ENCODE measurements at places on chromosomes 7 and 10.

- peak; percentile 81 for DNase-seq
Measured at GRCh38 chr10:17029581-17030271, 99.9 kb downstream of the CUBN start.

DNA sequence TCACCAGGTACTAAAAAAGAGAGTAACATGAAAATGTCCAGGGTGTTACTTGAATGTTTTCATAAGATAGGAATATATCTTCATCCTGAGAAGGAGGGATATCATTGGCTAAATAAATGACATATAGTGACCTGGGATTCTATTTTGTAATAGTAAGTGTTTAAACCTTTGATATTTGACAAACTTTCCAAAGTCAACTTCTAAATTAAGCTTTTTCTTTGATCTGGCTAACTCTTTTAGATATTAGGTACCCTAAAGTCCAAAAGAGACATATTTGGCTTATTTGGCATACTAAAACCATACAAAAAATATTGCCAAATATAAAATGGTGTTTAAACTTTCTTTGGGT is 22.4 kb upstream of the CREB3L2 start:
- DNase-seq: no peak

GRCh38 chr7:152970481-152970880 is 210.9 kb downstream of the ACTR3B start:
- DNase-seq: no peak

DNA sequence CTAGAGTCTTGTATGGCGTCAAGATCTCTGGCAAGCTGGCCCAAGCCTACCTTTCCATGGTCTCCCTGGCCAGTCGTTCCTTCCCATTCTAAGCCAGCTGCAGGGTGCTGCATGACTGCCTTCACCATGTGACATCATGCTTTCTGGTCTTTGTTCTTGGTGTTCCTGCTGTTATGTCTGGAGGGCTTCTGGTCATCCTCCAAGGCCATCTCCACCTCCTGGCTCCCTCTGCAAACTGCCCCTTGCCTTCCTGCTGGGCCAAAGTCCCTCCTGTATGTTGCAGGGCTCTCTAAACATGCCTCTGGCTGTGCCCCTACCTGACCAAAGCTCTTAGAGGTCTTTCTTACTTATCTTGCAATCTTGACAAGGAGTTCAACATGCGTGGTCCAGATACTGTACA is 44.4 kb upstream of the SHH start:
- no peak for DNase-seq

DNA sequence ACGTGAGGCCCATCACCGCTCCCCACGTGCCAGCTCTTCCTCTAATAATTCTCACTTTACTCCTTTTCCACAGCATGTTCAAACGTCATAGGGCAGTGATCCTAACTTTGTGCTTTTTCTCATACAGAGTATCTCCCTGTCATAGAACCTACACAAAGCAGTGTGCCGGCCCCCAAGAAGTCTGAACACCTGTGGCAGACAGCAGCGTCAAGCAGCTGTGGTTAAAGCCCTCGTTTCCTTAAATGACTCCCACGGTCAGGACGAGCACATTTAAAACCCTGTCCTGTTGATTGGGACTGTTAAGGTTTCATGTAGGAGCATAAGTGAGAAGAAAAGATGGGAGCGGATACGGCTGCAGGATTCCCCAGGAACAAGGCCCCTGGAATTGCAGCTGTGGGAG is 267.2 kb downstream of the DIP2C start:
- no peak for DNase-seq

DNA sequence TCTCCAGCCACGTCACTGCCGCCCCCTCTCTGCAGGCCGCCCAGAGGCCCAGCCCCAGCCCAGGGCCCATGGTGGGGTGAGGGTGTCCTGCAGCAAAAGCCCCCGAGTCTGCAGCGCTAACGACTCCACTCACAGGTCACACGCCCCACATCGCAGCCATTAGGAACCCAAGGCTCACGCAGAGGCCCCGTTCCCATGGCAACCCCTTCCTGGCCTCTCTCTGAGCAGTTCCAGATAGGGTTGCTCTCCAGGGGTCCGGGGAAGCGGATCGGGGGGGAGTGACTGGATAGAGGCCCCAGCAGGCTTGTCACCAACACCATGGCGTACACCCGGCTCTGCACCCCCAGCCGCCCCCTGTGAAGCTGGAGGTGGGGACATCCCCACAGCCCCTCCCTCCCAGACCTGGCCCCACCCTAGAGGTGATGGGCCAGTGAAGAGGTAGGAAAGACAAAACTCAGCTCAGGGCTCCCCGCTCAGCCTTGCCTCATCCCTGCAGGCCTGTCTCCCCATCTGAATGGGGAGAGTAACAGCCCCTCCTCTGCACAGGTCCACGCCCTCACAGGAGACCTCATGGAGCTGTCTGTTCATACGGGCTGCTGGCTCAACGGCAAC is 41.2 kb downstream of the TNRC18 start:
- DNase-seq: no peak

DNA sequence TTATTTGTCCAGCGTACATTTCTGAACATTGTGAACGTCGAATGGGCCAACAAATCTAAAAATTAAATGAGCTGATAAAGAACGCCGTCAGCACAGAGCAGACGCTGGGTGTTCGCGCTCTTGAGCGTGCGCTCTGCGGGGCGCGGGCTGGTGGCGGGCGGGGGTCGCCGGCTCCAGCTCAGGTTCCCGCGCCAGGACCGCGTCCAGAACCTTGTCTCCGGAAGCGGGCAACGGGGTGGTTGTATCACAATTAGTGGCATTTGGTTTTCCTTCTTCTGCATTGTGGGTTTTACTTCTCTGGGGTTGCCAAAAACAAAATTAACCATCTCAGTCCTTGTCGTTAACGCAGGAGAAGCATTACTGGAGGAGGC is 2.4 kb downstream of the CYP2E1 start:
- DNase-seq: no peak

DNA sequence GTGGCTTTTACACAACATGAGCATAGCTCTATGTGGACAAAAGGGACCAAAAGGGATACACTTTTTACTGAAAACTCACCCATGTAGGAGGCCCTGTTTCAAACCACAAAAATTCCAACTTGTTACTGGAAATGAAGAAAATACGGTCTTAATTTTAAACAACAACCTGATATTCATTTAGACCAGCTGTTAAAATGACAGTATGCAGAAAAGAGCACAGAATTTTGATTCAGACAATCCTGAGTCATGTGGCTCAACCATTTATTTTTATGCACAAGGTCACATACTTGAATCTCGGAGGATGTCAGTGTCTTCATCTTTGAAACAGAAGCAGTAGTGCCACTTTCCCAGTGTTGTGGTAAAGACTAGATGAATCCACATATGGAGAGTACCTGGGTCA is 426.5 kb upstream of the NFE2L3 start:
- no peak for DNase-seq

DNA sequence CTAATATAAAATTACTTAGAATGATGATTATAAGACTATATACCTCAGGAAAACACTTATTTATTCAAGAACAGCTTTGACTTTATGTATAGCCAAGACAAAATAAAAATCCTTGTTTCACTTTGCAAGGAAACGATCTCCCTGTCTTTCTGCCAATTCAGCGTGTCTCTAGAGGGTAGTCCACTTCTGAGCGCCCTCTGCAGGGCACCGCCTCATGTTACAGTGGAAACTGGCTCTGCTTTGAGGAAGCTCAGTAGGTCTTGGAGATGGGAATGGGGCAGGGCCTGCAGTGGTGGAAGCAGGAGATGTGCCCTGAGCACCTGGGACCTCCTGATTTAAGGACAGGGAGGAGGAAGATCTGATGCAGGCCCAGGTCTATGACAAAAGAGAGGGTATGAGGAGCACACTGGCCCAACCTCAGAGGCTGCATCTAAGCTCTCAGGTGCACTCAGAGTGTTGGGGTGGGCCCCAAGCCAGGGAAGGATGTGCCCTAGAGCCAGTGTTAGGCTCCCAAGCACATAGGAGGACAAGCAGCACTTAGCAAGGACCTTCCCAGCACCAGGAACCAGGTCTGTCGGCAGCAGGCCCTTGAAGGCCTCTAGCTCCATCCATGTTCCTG is 481.0 kb downstream of the TNS3 start:
- no peak for DNase-seq

DNA sequence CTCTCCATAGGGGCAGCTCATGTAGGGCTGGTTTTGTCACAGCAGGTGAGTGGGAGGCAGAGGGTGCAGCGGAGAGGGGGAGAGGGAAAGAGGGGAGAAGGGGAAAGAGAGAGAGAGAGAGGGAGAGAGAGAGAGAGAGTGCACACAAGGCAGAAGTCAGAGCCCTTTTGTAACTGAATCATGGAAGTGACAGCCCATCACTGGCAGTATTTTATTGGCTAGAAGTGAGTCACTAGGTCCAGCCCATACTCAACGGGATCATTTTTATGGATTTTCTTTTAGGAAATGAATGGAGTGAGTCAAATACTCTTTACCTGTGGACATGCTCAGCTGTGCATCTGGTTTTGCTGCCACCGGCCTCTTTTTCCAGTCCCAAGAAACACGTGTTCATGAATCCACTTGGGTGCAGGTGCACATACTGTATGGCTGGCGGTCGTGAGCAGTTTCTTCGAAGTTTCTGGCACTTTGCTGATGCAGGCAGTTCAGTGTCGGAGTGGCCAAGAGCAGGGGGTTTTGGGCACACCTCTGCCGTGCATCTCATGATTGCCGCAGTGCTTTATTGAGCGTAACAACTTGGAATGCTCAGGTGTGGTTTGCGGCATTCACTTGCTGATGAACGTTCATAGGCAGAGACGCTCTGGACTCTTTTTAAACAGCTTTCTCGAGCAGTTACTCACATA is 40.3 kb downstream of the DOCK1 start:
- DNase-seq: no peak

GRCh38 chr7:66669496-66669895 is 40.8 kb downstream of the KCTD7 start:
- DNase-seq: no peak

DNA sequence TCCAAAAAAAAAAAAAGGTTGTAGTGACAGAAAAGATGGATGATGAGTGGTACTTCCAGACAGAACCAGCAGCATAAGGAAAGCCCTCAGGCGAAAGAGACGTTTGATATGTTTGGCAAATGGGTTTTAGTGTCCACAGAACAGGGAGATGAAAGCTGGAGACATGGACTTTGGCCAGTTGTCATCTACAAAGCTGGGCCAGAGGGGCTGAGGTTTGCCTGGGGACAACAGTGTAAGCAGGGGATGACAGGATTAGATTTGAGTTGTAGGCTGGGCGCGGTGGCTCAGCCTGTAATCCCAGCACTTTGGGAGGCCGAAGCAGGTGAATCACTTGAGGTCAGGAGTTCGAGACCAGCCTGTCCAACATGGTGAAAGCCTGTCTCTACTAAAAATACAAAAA is 47.8 kb upstream of the ELN start:
- no peak for DNase-seq

DNA sequence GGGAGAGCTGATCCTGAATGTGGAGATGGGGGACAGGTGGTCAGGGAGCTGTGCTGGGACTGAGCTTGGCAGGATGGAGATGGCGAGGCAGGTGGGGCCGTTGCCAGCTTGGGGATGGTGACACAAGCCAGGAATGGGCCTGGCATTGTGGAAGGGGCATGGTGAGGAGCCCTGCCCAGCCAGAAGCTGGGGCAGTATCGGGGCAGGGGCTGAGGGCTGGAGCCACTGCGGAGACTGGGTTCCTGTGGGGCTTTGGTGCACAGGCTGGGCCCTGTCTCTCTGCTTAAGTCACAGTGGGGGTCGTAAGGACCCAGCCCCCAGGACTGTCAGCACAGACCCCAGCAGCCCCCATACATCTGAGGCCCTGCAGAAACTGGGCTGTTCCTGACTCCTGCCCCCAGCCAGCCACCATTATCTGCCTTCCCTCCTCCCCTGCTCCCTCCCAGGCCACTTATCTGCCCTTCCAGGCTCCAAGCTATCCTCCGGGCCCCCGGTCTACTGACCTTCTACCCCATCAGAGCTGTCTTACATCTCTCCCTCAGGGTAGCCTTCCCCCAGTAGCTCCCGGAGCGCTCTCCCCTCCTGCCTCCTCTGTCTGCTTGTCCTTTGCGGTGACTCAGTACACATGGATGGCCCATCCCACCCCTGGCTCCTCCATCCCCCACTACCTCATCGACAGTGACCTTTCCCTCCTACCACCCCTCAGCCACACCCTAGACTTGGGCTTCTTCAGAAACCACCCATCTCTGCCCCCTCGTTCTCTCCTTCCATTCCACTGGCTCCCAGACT is 44.2 kb downstream of the PPIF start:
- peak; percentile 21 for DNase-seq

GRCh38 chr7:105454095-105454747 is 65.5 kb upstream of the SRPK2 start:
- DNase-seq: no peak

DNA sequence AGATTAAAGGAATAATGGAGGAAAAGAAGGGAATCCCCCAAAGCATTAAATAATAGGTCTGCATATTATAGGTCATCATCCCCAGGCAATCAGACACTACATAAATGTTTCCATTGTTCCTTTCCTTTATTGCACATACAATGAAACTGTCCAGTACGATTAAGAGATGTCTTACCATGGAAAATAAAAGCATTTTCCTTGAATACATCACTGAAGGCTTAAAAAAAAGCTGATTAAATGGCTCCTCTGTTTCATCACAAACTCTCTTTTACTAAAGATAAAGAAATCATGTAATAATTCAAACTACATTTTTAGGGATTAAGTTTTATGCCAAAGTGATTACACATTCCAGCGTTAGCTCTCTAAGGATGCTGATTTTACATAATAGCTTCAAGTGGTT is 316.0 kb downstream of the AGMO start:
- no peak for DNase-seq

GRCh38 chr10:29039091-29039490 is 249.8 kb upstream of the LYZL1 start:
- no peak for DNase-seq

GRCh38 chr7:104288137-104288536 is 40.3 kb upstream of the LHFPL3 start:
- no peak for DNase-seq

GRCh38 chr7:8561449-8561848 is 128.0 kb downstream of the NXPH1 start:
- DNase-seq: no peak

GRCh38 chr7:40570223-40570622 is 435.4 kb downstream of the SUGCT start:
- DNase-seq: no peak

GRCh38 chr7:45894665-45895062 is 6.4 kb downstream of the IGFBP1 start:
- DNase-seq: no peak

GRCh38 chr7:111658546-111658945 is 96.3 kb upstream of the IMMP2L start:
- no peak for DNase-seq

- no peak for DNase-seq
Measured at GRCh38 chr10:5547931-5548660, 23.3 kb downstream of the CALML3 start.
